ENCODE measurements at places on chromosomes 13 and 19. TPM values are rescaled to one million over a fixed set of nuclear protein-coding genes. Genes with fewer than 3 reads are reported as not detected.

PPM1N gene
- total RNA-seq = 0.75 TPM

CEACAM4 gene
- total RNA-seq = 0.46 TPM

DNA sequence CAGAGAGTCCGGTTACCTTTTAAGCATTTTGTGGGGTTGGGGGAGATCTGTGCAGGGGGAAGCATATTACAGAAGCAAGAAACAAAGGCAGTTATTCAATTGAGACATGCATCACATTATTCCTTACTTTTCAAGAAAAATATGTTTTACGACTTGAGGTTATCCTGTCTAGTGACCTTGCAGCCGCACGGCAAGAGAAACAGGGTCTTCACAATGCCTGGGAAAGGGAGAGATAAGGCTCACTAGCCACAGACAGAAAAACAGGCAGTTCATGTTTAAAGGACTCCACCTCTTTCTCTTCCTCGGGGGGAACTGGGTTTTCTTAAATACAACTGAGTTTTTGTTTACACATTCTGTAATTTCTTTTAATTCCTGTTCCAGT lies 536 bp upstream of the NCR1 start:
- DNase-seq = no peak

DNA sequence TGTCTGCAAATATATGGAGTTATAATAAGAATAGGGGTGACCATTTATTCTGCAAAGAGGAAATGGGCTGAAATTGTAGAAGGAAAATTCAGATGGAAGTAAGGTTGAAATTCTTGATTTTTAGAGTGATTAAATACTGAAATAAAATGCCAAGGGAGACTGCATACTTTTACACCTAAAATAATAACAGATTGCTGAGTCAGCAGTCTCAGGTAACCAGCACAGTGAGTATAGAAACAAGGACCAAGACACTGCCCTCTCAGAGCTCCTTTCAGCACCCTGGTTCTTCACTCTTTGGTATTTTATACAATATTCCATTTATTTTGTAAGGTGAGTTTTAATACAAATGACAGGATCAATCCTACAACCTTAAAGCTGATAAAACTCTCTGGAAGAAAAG lies 48.8 kb upstream of the MLNR start:
- DNase-seq = no peak

LACC1 gene
- total RNA-seq = 4.2 TPM

ZNF548 gene
- 13.5 TPM for total RNA-seq

GRCh38 chr13:79070343-79070974 lies 335.6 kb downstream of the RBM26 start:
- no peak for DNase-seq

DNA sequence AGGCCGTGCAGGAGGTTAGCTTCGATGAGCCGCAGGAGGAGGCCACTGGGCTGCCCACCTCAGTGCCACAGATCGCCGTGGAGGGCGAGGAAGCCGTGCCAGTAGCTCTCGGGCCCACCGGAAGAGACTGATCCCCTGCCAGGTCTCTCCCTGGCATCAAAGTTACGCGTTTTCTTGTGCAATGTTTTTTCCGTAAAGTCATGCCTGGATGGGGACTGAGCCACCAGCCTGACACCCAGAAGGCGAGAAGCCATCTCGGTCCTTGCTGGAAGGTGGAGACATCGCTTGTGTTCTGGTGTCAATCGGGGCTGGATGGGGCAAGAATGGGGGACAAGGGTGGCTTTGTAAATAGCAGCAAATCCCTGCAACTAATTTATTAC lies 3.4 kb upstream of the PIK3R2 start:
- DNase-seq = no peak

GRCh38 chr13:23945612-23946011 lies 48.3 kb upstream of the C1QTNF9B start:
- DNase-seq = no peak

RASGRP4 gene
- total RNA-seq = 1.8 TPM

DNA sequence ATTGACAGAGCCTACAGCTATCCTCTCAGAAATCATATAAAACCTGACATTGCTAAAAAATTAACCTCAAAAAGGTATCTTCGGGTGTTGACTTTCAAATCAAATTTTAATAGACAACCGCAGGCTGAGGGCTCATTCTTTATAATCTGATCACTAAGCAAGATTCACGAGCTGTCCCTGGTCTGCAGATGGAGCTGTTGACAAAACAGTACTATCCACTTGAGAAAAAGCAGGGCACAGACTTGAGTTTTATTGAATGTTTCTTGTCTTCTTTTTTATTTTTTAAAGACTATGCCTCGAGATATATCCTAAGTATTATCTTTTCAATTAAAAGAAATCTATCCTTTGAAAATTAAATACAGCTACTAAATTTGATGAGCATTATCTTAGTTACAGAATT lies 540.5 kb downstream of the PCDH9 start:
- no peak for DNase-seq

DNA sequence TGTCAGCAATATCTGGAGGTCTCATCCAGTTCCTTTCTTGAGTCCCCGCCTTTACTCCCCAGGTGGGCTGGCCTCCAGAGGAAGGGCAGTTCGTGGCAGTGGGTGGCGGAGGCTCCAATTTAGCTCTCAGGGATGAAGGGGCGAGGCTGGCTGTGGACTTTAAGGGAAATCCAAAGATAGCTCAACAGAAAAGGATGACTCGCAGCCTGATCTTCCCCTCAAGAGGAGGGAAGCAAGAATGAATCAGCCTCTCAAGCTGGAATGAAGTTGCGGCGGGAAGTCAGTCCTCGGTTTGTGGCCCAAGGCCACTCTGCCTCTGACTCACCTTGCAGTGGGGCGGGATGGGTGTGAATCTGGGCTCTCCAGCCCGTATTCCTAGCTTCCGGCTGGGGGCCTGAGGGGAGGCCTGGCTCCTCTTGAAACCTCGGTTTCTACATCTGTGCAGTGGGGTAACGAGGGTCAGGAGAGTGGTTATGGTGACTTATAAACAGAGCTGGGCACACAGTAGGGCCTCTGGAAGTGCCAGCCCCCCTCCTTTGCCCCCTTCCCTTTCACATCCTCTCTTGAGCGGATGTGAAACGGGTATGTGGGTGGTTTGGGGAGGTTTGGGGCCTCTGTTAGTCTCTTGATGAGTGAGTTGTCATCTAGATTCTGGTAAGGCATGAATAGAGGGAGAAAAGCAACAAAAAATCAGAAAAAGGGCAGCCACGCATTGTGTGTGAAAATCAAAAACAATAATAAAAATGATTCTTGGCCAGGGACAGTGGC lies 10.5 kb upstream of the SMG9 start:
- peak; percentile 61 for DNase-seq

PEAK3 gene
- total RNA-seq = 0.70 TPM

DNA sequence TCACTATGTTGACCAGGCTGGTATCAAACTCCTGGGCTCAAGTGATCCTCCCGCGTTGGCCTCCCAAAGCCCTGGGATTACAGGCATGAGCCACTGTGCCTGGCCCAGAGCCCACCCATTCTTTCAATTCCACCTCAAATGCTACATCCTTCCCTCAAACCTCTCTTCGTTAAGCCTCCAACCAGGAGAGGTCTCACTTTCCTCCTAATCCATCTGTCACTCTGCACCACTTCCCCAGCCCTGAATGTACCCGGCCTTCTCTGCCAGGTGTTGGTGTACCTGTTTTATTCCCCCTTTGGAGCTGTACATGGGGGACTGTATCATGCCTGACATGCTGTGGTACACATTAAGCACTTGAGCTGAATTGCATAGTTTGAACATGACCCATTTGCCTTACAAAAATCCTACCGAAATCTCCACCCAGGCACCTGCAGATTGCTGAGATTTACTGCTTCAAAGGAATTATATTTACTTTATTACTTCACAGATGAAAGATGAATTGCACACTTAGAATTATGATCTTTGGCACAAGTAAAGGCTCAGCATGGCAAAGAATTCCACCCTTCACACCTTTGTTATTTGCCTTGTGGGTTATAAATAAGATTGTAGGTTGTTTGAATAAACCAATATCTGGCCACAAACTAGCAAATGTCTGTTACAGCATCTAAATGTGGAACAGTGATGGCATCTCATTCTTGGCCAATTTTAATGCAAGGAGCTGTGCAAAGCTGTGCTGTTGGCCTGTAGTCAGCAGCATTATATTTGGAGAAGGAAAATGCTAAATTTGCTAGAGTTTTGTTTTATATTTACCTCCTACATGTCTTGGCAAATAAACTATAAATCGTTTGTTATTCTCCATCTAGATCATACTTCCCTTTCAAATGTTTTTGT lies 15.6 kb upstream of the WASF3 start:
- DNase-seq = no peak

DNA sequence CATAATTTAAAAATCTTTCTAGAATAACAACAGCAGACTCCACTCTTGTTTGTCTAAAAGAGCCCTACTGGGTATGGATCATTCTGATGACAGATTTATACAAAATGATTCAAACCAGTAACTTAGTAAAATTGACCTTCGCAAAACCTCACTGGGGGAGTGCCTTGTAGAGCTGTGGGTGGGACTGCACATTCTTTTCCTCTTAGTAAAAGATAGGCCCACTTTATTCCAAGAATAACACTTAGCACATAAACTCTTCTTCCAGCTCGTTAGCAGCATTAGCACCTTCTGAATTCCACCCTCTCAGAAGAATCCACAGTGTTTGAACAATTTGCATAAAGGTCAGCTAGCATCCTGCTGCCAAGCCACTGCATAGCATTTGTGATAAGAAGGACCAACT lies 106.8 kb downstream of the STOML3 start:
- DNase-seq = no peak

- no peak for DNase-seq
Measured at GRCh38 chr13:31090961-31091624, 70.6 kb downstream of the HSPH1 start.

DNA sequence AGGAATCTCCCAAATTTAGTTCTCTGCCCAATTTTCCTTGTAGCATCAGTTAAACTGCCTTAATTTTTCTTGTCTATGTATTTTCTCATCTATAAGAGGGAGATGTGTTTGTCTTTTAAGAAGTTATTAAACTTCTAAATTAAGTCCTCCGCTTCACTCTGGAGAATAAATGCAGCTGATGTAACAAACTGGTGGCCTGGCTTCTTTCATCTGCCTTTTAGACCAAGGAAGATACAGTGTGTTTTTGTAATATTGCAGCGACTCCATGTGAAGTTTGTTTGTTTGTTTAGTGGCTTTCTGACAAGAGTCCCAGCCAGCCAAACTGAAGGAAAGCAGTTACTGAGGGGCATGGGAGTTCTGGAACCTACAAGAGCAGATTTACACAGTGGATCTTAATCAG lies 56.4 kb downstream of the KLF12 start:
- DNase-seq = no peak

JUND gene
- 107 TPM for total RNA-seq
